Stimulated activated CD4-positive, alpha-beta T cell treated with anti-CD3 and anti-CD28 coated beads, Interleukin-1b, Interleukin-23, amount 100 ng/mL, for 1 hour (primary cell): ENCODE measurements at places on chromosomes 4 and X.

- no peak for DNase-seq
Observed at GRCh38 chrX:15908603-15909290, 54.1 kb upstream of the AP1S2 start.

DNA sequence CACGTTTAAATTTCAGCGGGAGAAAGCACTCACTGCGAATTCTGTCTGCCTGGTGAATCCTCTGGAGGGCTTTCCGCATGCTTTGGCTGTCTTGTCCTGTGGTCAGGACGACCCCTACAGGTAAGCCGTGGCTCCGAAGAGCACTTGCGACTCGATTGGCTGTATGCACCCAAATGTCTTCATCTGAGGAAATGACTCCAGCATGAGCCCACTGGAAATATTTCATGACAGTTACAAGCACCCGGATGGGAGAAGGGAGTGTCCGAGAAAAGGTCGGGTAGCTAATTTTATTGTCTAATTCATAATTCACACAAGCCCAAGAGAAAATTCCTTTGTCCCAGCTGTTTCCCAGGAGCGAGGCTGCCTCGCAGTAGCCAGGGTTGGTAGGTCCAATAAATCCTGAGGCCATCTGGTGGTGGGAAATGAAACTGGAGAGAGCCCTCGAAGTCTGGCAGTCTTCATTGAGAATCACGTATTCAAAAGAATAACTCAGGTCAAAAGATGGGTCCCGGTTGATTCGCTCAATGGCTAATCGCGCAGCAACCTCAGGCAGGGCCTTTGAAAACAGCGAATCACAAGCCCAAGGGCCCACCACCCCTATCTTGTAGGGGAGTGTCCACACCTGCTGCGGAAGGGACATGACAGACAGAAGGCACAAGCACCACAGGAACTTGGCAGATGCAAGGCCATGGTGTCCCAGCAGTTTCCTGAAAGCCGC is 6.6 kb downstream of the GUCY2F start:
- no peak for DNase-seq

- DNase-seq, result no peak
Observed at GRCh38 chr4:145251391-145251790, 71.0 kb upstream of the OTUD4 start.

- no peak for DNase-seq
Observed at GRCh38 chr4:41164405-41164804, 49.9 kb downstream of the APBB2 start.

- DNase-seq, result no peak
Observed at GRCh38 chr4:132934911-132935310, 214.2 kb upstream of the PCDH10 start.

DNA sequence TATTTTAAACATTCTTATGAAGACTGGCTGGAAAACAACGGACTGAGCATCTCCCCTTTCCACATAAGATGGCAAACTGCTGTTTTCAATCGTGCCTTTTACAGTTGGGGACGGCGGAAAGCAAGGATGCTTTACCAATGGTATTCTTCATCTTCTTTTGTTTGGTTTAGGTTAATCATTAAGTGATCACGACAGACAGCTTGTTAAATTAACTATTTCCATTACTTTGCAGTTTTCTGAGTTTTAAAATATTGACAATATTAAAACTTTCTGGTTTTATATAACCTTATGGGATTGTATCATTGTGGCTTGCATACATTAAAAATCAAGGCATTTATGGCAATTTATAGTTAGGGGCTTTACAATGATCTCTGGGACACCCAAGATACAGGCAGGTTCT is 3.8 kb downstream of the MBTPS2 start:
- no peak for DNase-seq

- no peak for DNase-seq
Observed at GRCh38 chr4:137446071-137446470, 86.2 kb downstream of the PCDH18 start.

GRCh38 chr4:74884266-74884665 is 48.6 kb upstream of the PARM1 start:
- no peak for DNase-seq

DNA sequence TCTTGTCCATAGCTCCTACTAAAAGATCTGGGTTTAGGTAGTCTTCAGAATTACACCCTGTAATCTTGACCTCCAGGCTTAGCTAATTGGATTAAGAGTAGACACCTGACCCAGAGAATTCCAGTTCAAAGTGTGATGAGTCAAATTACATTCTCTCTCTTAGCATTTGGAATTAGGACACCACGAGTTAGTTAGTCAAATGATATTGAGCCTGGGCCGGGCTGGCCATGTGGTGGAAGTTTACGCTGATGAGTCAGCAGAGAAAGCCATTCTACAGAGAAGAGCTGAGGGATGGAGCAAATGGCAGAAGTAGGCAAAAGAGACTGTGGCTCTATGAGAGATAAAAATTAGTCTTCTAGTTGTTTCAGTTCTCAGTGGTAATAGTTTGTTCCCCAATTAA is 31.1 kb downstream of the CEP44 start:
- DNase-seq, result no peak

GRCh38 chrX:128781506-128781905 is 729.3 kb upstream of the ACTRT1 start:
- DNase-seq, result no peak

DNA sequence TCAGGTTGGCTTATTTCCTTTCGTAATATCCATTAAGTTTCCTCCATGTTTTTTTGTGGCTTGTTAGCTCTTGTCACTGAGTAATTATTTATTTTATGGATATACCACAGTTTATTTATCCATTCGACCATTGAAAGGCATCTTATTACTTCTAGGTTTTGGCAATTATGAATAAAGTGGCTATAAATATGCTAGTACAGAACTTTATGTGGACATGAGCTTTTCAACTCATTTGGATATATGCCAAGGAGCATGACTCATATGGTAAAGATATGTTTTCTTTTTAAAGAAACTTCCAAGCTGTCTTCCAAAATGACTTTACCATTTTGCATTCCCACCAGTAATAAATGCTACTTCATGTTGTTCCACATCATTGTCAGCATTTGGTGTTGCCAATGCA is 803.6 kb downstream of the GLUD2 start:
- no peak for DNase-seq

DNA sequence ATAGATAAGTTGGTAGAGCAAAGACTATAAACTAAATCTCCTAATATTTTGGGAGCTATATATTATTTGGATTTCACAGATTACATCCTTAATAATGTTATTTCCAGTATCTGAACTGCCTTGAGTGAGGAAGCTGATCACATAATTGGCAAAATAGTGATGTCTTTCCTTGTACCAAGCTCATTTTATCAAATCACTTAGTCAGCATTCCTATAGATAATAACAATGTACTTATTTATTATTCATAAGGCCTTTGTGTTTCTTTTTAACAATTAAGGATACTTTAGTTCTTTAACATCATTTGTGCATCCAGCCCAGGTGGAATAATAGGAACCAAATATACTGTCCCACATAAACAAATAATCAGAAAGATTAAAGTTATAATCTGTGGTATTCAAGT is 1093.6 kb downstream of the PCDH18 start:
- DNase-seq, result no peak

DNA sequence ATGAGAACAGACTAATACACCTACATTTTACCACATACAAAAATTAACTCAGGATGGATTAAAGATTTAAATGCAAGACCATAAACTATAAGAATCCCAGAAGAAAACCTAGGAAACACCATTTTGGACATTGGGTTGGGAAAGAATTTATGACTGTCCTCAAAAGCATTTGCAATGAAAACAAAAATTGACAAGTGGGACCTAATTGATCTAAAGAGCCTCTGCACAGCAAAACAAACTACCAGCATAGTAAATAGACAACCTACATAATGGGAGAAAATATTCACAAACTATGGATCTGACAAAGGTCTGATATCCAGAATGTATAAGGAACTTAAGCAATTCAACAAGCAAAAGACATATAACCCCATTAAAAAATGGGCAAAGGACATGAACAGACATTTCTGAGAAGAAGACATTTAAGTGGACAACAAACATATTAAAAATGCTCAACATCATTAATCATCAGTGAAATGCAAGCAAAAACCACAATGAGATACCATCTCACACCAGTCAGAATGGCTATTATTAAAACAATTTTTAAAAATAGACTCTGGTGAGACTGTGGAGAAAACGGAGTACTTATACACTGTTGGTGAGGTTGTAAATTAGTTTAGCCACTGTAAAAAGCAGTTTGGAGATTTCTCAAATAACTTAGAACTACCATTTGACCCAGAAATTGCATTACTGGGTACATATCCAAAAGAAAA is 221.7 kb upstream of the DIPK2B start:
- DNase-seq, result no peak

GRCh38 chrX:20680998-20681397 is 414.3 kb upstream of the RPS6KA3 start:
- no peak for DNase-seq

DNA sequence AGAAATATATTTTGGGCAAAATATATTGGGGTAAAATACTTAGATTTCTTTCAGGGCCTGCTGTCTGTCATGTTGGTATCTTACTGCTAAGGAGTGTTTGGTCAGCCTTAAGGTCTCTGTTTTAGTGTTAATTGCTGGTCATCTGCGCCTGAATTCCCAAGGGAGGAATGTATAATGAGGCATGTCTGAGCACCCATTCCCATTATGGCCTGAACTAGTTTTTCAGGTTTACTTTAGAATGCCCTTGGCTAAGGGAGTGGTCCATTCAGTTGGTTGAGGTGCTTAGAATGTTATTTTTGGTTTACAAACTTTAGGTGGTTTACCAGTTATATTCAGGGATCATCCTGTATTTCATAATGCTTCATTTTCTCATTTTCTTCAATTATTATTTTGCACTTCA is 125.9 kb downstream of the CFAP299 start:
- DNase-seq, result no peak

DNA sequence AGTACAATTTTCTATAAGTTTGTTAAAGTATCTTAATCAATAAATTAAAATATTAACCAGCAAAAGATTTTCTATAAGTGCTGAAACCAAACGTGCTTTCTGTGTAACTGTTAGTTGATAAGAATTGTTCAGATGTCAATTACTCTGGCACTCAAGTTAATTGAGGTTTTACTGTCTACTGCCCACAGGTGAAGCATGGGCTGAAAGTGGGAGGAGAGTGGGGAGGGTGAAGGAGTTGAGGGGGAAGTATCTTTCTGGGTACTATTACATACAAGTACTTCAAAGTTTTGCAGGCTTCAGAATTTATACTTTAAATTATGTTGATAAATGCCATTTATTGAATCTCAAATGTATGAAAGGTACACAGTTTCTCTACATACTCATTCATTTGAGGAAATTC is 19.1 kb upstream of the CXCL3 start:
- DNase-seq, result no peak

GRCh38 chr4:151260526-151260925 is 16.4 kb upstream of the PRSS48 start:
- DNase-seq, result no peak

DNA sequence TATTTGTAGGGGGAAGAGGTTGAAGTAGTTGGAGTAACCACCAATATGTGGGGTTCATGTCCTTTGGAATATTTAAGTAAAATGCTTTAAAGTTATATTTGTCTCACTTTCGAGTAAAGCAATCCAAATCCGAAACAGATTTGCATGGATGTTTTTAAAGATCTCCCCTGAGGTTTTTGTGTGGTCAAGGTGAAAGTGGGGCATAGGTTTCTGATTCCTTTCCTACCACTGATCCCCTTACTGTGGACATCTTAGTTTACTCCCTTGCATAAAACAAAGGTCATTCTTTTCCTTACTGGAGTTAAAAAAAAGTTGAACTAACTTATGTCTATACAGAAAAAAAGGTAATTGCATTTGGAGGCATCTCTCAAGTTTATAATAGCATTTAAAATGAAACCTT is 71.9 kb upstream of the PHOX2B start:
- no peak for DNase-seq

GRCh38 chr4:26955241-26955640 is 94.6 kb downstream of the STIM2 start:
- DNase-seq, result no peak

- DNase-seq, result no peak
Observed at GRCh38 chrX:70087857-70088630, 25.8 kb downstream of the OTUD6A start.

- no peak for DNase-seq
Observed at GRCh38 chr4:1480720-1481119, 74.5 kb upstream of the NKX1-1 start.

DNA sequence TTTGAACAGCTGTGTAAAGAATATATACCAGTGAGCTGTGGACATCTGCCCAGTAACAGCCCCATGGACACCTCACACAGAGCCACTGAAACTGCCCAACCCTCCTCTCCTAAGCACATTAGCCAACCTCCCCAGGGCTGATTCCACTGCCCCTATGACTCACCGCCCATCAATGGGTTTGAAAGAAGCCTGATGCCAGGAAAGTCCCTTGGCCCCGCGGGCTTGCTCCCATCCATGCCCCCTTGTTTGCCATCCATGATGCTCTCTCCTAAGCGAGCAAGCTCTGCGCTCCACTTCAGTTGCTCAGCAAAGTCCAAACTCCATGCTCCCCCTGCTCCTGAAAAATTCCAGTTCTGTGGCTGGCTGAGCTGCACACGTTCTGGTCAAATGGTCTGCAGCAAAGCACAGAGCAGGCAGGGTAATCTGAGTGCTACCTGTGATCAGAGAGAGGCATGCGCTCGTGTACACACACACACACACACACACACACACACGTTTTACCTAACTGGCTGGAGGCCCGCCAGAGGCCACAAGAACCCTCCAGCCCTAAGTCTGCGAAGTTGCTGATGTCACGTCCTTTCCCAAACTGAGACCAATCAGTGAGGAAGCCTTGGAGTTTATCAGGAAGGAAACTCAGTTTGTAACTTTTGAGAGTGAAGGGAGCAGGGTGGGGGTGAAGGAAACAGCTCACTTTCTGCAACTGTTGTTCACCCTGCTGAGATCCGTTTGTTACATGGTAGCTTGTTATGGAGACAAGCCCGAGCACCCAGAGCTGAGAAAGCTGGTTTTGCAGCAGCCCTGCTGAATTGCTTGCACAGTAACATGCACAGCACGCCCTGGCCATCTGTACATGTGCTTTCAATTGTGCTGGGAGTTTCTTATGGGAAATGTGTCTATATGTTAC is at the start of gene ASB9:
Gene ASB9, minus strand, starts transcription at position 466 of the 904 bp plus-strand sequence. Its CDS starts 209 bp downstream, at position 257.
- no peak for DNase-seq

- no peak for DNase-seq
Observed at GRCh38 chr4:169024762-169025161, 14.7 kb upstream of the CBR4 start.

DNA sequence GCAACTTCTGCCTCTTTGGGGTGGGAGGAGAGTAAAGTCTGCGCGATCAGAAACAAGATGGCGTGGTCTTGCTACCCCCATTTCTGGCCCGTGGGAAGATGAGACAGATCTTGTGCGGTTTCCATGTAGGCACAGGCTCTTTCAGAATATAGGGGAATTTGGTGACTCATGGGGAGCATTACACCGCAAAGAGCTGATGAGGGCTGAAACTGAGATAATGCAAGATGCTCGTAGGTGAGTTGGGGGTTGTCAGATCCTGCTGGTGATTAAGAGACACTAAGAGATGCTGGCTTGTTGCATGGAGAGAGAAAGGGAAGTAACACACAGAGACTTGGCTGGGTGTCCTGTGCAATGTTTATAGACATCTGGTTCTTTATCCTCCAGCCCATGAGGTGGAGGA is 1.5 kb downstream of the EVC start:
- DNase-seq, result no peak

DNA sequence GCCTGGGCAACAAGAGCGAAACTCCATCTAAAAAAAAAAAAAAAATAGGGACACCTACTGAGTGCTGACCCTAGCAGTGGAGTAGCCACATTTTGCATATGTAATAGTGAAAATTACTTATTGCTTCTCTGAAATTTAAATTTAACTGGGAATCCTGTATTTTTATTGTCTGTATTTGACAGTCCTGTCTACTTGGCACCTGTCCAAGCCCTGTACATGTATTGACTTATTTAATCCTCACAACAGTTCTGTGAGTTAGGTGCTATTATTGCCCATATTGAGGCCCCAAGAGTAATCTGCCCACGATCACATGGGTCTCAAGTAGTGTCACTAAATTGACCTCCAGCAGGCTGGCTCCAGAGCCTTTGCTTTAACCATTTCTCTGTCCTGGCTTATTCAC is 81.6 kb downstream of the WDR19 start:
- no peak for DNase-seq
